Uterus (tissue), 4 donors: ENCODE measurements at places on chromosomes 2 and 18. TPM values are rescaled to one million over a fixed set of nuclear protein-coding genes. Genes with fewer than 3 reads are reported as not detected.
A peak's percentile ranks its signal among the peaks of the same experiment; 100 is the strongest.

GRCh38 chr18:12155996-12156395, 62.4 kb downstream of the ANKRD62 start:
- DNase-seq = no peak

DNA sequence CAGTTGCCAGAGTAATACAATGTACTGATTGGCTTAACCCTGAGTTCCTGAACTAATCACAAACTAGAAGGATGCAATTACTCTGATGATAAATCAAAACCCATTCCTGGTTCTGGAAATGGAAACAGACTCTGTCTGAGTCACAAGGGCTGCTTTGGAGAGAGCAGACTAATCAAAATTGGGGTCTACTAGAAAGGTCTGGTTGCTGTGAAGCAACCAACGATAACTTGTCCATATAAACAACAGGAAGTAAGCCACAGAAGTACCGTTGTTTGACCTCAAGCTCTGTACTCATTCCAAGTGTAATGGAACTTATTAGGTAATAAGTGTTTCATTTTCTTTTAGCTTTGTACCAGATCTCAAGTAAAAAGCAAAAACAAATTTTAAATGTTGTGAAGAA, 49.7 kb downstream of the RASGRP3 start:
- DNase-seq = no peak

GRCh38 chr2:101776172-101777043, 78.9 kb downstream of the MAP4K4 start:
- DNase-seq = no peak

- DNase-seq = no peak
These were observed 46.3 kb downstream of the ANKRD12 start for GRCh38 chr18:9182852-9183399.

- DNase-seq = no peak
These were observed 47.6 kb upstream of the ARHGAP15 start for GRCh38 chr2:143081616-143082015.

DNA sequence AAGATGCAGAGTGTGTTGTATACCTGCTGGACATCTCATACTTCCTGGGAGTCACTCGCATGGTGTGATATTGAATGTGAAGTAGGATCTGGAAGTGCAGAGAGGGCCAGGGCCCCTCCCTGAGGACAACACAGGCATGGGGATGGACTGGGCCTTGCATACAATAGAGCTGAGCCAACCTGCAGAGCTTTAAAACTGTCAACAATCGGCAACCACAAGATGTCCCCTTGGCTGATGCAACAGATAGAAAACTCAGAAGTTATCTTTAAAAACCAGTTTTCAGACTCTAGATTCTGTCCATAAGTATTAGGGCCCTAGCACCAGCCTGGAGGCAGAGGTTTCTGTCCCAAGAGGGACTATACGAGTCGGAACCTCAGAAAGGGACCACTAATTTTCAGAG, 19.7 kb downstream of the EVA1A start:
- no peak for DNase-seq

GRCh38 chr2:237735798-237736197, 62.8 kb upstream of the RBM44 start:
- DNase-seq = no peak

DNA sequence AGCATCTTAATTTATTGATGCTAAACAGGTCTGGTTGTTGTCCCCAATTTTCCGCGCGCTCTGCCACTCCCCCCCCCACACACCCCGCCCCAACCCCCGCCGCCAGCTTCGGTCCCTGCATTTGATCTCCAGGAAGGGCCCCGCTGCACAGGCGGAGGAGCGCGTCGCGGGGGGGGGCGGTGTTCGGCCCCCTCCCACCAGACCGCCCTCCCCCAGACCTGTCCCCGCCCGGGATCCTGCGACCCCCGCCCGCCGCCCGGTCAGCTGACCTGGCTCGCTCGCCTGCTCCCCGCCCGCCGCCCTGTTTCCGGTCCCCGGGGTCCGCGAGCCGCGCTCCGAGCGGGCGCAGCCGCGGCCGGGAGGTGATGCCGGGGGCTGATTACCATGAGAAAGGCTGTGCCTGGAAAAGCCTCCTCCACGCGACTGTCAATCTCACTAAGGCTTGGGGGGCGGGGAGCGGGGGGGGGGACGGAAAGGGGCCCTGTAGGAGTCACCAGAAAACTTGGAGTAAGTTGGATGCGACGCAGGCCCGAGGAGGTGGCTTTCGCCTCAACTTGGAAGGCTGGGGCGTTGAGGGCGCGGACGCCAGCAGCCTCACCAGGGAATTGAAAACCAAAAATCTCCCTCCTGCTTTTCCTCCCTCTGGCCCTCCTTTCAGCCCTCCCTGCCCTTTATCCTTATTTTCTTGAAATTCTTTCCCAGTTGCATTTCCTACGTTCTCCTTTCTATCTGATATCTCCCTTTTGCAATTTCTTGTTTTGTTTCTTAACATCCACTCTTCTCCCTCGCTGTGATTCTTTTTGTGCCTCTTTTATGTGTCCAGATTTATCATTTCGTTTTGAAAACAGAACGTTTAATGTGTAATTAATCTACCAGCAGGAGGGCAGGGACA, 4.4 kb upstream of the ZEB2 start:
- peak; percentile 57 for DNase-seq

DNA sequence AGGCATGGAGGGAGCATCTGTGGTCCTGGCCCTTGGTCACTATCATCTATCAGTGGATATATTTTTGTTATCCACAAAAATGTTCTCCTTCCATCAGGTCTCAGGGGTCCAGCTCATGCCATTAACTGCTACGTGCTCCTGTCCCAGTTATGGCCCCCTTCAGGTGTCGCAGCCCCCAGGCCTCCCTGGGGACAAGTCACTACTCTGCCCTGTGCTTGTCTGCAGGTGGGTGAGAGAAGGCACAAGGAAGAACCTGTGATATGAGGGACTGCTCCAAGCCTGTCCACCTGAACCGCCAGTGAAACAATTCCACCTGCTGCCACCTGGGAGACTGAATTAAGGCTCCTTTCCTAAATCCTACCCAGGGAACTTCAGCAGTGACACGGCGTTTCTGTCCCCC, 229.6 kb upstream of the ID2 start:
- DNase-seq = no peak

DNA sequence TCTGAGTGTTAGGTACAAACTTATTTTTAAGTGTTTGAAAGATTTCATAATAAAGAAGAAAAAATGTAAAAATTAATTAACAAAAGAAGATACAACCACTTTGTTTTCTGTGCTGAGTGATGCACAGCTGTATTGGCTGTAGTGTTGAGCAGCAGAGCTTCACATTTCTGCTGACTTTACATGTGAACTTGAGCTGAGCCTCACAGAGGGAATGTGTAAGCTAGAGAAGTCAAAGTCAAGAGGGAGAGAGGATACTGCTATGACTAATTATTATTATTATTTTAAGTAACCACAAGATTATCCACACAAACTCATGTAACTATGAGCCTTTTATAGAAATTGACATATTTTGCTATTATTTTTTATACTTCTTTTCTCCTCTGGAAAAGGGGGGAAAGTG, 159.1 kb upstream of the ZSWIM2 start:
- no peak for DNase-seq

- no peak for DNase-seq
These were observed 85.5 kb upstream of the GLI2 start for GRCh38 chr2:120650022-120650644.

DNA sequence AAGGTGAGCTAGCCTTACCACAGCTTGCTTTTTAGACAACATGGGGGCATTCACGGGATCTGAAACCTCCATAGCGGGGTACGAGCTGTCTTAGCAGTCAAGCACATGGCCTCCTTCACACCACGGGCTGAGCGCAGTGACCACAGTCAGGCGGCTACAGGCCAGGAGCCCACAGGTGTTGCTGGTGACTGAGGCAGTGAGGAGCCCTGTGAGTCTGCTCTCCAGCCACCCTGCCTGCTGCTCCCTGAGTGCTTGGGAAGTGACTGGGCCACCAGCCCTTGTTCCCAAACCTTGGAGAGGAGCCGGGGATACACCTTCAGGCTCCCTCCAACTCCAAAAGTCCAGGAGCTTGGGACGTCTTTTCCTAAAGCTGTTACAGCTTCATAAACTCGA, 418.1 kb upstream of the MYT1L start:
- no peak for DNase-seq

DNA sequence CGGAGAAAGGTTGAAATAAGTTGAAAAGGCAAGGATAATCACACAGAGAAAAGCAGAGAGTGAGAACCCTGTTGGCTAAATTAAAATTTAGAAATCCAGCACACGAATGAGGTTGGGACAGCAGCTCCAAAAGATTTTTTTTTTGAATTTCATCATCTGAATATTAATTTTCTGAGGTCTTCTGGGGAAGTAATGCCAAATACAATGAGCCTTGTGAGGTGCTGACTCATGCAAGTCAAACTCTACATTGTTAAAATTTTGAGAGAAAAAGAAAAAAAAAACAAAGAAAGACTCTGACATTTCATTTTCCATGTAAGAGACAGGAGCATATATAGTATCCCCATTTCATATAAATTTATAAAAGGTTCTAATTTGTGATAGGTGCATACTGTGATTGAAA, 614.2 kb upstream of the CDH2 start:
- DNase-seq = no peak

DNA sequence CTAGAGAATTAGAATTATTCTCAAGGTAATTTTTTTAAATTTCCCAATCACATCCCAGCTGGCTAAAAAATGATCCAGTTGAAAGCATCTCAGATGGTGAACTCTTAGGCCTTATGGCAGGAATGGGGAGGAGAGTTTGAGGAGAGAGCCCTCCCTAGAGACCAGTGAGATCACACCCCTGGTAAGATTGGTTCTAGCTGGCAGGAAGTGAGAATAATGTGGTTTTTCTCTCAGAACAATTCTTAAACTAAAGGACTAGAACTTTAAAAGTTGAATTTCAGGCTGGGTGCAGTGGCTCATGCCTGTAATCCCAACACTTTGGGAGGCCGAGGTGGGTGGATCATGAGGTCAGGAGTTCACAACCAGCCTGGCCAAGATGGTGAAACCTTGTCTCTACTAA, 120.2 kb downstream of the MYO3B start:
- DNase-seq = no peak

DNA sequence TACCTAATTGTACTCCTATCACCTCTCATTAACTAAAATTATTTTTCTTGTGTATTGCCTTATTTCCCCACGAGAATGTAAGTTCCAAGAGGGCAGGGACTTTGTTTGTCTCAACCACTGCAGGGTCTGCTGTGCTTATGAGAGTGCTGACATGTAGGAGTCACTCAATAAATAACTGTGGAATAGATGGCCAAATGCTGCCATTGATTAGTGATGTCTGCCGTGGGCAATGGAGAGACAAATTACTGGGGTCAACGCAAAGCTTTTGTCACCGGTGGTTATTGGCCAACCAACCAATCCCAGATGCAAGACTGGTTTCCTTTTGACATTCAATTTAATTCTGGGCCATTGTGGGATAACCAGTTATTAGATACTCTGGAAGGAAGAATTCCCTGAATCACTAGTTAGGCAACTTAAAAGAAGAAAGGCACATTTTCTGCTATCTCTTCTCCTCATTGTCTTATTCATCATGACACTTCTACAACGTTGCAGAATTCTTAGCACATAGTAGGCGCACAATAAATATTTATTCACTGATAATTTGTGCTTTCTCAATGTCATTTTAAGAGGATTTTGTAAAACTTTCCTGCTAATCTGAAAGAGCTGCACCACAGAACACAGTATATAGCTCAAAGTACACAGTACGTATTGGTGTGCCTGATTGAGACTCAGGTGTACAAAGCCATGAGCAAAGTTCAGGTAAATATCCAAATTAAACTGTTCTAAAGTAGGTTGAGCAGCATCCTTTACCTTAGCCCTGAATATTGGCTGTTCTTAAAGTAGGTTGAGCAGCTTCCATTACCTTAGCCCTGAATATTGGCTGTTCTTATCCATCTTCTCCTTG, 95.9 kb downstream of the ACTR3 start:
- no peak for DNase-seq

The FEV gene
- total RNA-seq = not detected

The RESP18 gene
- not detected for total RNA-seq

DNA sequence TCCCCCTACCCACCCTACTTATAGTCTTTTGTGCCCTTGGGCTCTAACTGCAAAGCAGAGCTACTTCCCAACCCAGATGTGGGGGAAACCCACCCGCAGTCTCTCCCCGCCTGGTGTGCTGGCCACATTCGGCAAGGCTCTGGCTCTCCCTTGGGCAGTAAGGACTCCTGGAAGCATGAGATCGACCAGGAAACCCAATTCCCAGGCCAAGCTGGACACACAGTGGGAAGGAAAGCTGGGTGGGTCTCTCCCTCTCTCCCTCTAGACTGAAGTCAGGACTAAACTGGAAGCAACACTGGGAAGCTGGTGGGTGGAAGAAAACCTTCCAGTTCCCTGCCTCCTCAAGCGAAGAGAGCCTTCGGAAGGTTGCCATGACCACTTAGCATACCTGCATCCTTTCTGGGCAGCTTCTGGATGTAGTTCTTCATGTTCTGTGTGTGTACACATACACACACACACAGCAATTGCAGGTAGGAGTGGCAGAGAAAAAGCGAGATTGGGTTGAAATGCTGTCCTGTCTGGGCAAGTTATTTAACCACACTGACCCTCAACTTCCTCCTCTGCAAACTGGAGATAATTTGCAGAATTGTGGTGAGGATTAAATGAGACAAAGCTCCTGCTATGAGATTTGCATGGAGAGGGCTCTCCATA, 33.9 kb downstream of the ZBTB7C start:
- no peak for DNase-seq

DNA sequence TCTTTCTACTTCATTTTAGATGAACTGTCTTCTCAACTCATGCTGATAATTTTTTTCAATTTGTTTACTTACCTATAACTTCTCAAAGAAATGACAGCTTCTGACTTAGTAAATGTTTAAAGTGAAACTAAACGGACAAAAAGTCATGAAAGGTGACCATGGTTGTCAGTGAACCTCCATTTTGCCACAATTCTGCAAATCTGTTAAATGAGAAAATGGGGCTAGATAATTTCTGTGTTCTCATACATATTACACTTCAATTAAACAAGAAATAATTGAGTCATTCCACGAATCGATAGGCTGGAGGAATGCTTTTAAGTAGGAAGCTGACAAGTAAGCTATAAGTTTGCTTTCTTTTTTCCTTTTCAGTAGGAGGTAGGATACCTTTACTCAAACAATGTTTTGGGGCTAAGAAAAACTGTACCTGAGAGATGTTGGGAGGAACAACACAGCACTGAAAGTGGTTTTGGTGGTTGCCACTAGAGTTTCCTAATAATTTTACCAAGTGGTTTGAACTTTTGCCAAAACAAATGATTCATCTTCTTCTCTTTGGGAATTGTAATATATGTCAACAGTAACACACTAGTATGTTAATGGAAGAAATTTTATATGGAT, 17.1 kb downstream of the DYNAP start:
- DNase-seq = no peak

GRCh38 chr2:158394453-158394852, 62.1 kb downstream of the CCDC148 start:
- no peak for DNase-seq

- no peak for DNase-seq
These were observed 43.9 kb downstream of the NCKAP1 start for GRCh38 chr2:182994228-182994912.

GRCh38 chr2:1610096-1610485, 134.2 kb downstream of the PXDN start:
- DNase-seq = no peak

The TCF23 gene
- total RNA-seq = 31.5 TPM
